GM12878 (cell line): ENCODE measurements at places on chromosomes 6 and 20. TPM values are rescaled to one million over a fixed set of nuclear protein-coding genes. Genes with fewer than 3 reads are reported as not detected.

SLC16A10 gene
- total RNA-seq, result 10.6 and 11.0 TPM in 2 replicates

DACT2 gene
- total RNA-seq, result not detected in 2 replicates

SFTA2 gene
- total RNA-seq, result 0.92 and 0.93 TPM in 2 replicates

FAM209B gene
- total RNA-seq, result 0.44 TPM in 1 of 2 replicates, not detected in the other

GRCh38 chr6:33692760-33693158, 18.7 kb downstream of the UQCC2 start:
- H3K27ac ChIP-seq, result no peak overlapping the region
- DNase-seq, result no peak
- H3K4me1 ChIP-seq, result peaks cover 29% of the 10 kb centered on the region
